ENCODE measurements at places on chromosomes 11 and 22.

DNA sequence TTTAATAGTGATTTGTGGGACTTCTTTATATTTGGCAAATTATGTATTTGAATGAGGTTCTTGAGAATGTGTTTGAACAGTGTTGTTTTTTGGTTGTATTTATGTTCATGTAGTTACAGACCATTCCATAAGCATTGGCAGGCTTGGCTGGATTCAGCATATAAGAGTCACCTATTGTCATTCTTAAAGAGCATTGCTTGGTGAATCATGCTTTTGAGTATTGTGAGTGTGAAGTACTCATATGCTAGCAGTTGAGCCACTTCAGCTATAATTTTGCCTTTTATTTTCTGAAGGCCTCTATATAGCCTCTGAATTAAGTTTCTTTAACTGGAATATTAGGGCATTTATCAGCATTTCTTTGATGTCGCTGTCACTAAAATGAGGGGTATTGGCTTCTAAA, 110.0 kb upstream of the GAL start:
- DNase-seq = no peak

DNA sequence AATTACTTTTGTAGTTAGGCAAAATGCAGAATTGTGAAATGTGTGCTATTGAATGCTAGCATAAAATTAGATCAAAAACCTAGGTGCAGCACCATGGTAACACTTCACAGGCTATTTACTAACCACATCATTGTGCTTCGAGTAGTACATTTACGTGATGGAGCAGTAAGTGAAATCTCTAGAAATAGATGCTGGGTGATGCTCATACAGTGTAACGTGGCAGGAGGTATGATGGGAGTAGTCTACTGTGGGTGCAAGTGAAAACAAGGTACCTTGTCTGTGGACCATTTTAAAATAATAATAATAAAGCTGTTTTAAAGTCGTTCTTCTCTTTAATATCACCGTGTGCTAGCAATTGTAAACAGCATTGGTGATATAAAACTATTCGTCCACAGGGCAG, 132.3 kb downstream of the DYNC2H1 start:
- DNase-seq = no peak

DNA sequence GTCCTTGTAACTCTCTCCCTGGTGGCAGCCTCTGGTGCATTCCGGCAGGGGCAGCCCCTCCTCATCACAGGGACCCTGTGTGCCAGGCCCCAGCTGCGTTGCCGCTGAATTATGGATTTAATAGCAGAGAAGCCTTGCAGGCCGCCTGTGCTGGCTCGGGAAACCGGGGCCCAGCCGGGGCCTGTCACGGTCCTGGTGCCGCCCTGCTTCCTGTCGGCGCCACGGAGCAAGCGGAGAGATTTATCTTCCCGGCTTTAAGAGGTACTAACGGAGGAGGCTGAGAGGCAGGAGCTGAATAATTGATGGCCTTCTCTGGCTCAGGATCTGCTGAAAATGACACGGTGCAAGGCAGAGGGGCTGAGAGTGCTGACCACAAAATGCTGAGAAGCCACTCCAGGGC, 54.0 kb upstream of the CCDC188 start:
- no peak for DNase-seq

- no peak for DNase-seq
These were observed 19.5 kb downstream of the TXN2 start for GRCh38 chr22:36461665-36462649.

- DNase-seq = no peak
These were observed 78.7 kb downstream of the BDNF start for GRCh38 chr11:27621405-27622161.

- no peak for DNase-seq
These were observed 644 bp downstream of the YPEL4 start for GRCh38 chr11:57648801-57649735.

DNA sequence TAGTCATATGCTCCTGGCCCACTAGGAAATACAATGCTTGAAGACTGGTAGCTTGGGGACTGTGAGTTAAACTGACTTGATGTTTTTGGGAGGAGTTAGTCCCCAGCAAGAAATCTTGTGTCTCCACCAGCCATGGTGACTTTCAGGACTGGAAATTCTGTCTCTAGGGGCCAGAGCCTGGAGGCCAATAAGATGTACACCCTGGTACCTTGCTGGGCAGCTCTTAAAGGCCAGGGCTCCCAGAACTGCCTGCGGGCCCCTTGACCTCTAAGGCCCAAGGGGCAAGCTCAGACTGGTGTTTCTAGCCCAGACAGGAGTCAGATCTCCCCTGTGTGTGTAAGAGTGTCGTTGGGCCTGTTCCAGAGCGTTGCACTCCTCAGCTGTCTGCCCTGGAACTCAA, 128.7 kb upstream of the C11orf58 start:
- no peak for DNase-seq

GRCh38 chr11:24233041-24233440, 263.8 kb upstream of the LUZP2 start:
- DNase-seq = no peak

- DNase-seq = peak; percentile 47
These were observed 12.4 kb downstream of the CRELD2 start for GRCh38 chr22:49930596-49931412.

- DNase-seq = no peak
These were observed 265.7 kb downstream of the BRD1 start for GRCh38 chr22:49561976-49562375.

GRCh38 chr11:67463680-67464410, 5.2 kb downstream of the TMEM134 start:
- DNase-seq = no peak

GRCh38 chr11:77497368-77497767, 23.5 kb upstream of the PAK1 start:
- DNase-seq = no peak

DNA sequence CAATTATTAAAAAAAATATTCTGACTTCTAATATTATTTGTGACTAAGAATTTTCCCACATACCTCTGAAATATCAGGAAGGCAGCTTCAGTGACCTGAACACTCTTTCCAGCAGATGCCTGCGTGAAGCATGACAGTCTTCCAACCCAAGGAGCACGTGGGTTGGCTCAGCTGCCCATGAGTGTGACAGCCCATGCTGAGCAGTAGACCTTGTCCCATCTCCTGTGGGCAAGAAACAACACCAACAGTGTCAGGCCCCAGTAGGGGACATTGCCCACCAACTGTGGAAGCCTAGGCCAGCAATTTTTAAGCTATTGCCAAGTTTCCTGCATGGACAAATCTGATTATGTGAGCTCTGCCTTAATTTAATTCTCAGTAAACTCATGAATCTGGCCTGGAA, 66.4 kb upstream of the OLFML1 start:
- no peak for DNase-seq

- no peak for DNase-seq
These were observed 5.8 kb downstream of the RAPSN start for GRCh38 chr11:47443028-47443700.

DNA sequence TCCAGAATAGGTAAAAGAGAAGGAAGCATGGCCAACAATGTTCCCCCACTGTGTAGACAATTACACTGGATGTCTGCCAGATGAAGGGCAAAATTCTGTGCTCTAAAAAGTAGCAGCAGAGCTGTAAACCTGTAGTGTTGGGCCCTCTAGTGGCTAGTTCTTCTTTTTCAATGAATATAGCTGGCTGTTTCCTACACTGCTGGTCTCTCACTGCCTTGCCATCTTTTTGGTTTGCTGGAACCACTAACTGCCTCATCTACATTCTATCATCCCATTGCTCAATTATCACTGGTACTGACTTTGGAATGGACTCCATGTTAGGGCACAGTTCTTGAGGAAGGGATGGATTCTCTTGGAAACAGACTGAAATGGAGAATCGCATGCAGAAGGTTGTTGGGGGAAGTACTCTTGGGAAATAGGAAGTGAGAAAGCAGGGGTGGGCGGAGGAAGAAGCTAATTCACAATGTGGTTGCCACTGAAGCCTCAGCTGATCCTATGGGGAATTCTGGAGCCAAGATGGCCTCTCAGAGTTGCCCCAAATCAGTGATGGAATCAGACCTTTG, 17.9 kb downstream of the KCNE3 start:
- DNase-seq = peak; percentile 37

DNA sequence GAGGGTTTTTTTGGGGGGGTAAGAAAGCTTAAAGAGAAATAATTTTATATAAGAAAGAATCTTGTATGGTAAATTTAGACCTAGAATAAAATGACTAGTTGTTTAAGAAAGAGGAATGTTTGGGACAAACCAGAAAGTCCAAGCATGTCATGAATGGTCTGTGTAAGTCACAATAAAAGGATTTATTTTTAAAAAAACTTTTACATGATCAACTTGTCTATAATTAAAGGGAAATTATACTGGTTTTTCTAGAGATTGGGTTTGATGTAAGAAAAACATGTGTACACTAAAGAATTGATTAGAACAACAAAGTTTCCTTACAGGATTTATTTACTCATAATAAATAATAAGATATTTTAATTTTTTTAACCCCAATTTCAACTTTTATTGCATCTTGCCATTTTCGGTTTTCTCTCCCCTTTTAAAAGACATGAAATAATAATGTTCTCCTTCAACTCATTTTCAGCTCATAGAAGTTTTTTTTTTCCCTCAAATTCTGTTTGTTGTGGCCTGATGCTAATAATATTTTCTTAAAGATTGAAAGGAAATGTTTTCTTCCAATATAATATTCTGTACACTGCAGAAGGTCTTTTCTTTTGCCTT, 35.4 kb upstream of the INCENP start:
- DNase-seq = no peak

DNA sequence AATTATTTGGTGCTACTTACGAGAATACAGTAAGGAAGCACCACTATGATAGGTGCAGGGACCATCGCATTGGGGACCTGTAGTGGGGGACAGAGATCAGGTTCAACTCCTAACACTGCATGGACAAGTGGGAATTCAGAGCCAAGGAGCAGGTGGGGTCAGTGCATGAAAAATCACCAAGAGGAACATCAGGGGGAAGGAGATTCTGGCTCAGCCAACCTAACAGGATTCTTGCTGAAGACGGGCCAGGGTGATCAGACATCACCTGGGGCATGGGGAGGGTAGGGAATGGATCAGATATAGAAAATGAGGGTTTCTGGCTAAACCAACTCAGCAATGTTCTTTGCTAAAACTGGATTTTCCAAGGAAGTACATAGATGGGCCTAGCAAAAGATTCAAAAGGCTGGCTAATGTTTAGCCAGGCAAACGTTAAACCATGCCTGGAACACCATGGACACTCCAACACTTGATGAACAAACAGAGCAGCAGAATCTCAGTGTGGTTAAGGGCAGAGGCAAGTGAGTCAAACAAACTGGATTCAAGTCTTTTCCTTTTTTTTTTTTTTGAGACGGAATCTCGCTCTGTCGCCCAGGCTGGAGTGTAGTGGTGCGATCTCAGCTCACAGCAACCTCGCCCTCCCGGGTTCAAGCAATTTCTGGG, 70.0 kb downstream of the MICAL3 start:
- no peak for DNase-seq

GRCh38 chr11:123829745-123830144, 23.6 kb upstream of the OR6M1 start:
- no peak for DNase-seq

DNA sequence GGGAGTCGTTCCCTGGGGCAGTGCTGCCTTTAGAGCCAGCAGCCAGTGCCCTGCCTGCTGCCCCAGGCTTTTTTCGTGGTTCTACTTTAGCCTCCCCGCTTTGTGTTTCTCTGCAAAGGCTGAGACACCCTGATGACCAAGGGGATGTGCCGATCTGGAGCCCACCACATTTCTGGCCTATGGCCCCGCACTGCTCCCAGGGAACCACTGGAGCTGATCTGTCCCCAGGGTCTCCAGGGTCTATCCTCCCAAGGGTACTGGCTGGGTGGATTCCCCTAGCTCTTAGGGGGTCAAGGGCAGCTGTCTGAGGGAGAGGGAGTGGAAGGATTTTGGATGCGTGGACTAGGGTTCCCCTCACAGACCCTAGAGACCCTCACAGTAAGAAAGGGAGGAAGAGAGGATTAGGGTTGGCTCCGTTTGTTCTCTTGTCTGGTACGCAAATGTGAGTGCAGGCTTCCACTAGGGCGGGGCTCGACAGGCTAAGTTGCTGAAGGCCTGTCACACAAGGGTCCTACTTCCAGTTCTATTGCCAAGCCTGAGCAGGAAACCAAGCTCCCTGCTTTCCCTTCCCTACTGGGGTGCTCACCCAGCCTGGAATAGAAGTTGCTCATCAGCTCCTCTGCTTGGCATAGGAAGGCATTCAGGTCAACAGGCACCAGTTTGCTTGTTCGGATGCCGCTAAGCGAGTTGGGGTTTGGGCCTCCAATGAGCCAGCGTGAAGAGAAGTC, 19.3 kb downstream of the TREH start:
- no peak for DNase-seq

- DNase-seq = no peak
These were observed 22.5 kb downstream of the C22orf31 start for GRCh38 chr22:29039148-29039547.

- DNase-seq = no peak
These were observed 337.2 kb upstream of the API5 start for GRCh38 chr11:42974510-42975179.

DNA sequence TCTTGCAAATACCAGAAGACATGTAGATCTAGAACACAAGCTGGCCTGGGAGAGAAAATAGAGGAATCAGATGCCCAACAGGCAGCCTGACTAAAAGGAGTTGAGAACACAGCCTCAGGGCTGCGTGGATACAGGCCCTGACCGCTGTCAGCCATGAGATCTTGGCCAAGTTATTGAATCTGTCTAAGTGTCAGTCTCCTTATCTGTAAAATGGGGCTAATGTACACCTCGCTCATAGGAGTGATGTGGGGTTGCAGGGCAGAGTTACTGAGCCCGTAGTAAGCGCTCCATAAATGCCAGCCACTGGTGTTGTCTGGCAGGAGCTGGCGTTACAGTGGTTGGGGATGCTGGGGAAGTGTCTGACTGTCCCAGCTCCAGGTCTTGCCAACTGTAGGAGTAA, 38.4 kb upstream of the TPBGL start:
- DNase-seq = no peak

DNA sequence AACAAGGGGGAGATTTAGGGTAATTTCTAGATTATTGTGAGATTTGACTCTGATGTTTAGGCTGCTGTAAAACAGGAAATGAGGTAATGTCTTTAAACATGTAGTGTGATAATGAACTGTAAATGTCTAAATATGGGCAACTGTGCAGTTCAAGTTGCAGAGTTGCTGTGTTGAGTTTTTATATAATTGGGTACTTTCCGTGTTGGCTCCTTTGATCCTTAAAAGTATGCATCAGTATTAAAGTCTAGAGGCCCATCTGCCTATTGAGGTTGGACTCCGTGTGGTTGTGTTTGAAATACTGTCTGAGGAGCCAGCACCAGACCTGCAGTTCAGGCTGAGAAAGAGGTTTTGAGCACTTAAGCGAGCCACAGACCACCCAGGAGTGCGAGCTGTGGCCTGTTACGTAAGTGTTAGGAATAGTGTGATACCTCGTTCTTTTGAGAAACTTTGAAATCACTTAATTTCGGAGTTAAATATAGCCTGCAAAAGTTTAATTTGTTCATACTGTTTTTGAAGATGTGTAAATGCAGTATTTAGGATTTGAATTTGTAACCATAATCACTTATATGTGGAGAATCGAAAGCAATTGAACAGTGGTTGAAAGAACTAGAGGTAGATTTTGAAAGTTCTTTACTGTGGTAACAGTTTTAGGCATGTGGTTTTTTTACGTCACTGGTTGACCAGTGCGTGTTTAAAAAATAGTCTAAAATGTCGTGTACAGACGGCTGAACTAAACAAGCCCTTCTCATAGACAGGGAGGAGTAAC, 9.0 kb downstream of the FAM118A start:
- no peak for DNase-seq

- DNase-seq = no peak
These were observed 26.3 kb upstream of the PHF21B start for GRCh38 chr22:45036154-45036553.

Data from stimulated activated CD4-positive, alpha-beta T cell treated with anti-CD3 and anti-CD28 coated beads, Interleukin-2, amount 100 ng/mL, for 4 hours (primary cell).